ENCODE measurements at places on chromosomes 2 and 18. TPM values are rescaled to one million over a fixed set of nuclear protein-coding genes. Genes with fewer than 3 reads are reported as not detected.

DNA sequence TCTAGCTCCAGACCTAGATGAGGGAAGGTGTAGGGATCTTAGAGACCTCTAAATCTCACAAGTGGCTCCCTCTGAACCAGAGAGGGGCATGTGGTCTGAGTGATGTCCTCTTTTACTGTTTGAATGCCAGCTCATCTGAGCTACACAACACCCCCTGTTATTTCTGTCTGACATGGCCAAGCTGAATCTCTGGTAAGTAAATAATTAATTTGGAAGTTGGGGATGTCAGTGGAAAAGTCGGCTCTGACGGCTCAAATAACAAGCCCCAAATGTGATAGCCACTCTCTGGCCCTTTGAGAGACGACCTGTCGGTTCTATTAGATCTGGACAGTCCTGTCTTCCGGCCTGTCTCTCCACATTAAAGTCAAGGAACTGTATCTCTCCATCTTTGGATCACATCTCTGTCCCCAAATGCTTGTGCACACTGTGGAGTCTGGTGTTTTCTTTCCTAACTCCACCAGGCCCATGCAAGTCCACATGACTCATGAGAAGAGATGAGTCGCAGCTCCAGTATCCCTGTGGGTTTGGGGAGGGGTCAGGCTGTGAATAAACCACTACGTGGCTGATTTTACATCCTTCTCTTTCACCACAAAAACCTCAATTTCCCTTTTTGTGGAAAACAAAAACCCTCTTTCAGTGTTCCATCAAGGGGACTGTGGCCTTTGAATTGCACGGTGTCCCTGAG lies 52.5 kb downstream of the SETBP1 start:
- no peak overlapping the region for H3K27ac ChIP-seq
- no peak overlapping the region for H3K4me3 ChIP-seq
- no peaks in the 10 kb centered on the region for H3K27me3 ChIP-seq
- DNase-seq = peak; percentile 86
- H3K36me3 ChIP-seq = no peaks in the 10 kb centered on the region

DNA sequence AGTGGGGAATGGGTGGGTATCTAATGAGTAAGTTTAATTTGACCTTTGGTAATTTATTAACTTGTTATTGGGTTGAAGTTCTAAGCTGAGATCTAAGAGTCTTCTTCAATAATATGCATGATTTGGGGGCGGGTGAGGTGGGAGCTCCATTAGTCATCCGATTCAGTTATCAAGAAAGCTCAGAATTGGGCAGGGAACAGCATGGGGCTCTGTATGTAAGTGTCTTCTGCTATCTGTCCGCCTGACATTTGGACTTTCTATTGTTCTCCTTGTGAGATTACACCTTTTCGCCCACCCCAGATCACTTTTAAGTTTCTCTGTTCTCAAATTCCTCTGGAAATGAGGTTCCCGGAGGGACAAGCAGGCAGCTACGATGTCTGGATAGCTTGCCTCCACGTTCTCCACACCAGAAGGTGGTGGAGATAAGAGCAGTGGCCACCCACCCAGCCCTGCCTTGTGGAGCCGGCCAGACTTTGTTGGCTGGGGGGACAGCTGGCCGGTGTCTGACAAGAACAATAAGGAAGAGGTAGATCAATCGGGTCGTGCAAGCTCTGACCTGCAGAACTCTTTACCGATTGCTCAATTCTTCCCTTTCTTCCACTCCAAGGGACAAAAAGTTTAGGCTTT lies 75.5 kb upstream of the GATA6 start:
- H3K27me3 ChIP-seq = peaks cover 43% of the 10 kb centered on the region
- no peaks in the 10 kb centered on the region for H3K36me3 ChIP-seq
- H3K4me3 ChIP-seq = no peak overlapping the region
- H3K4me1 ChIP-seq = no peaks in the 10 kb centered on the region

- no peaks in the 10 kb centered on the region for H3K36me3 ChIP-seq
- DNase-seq = no peak
- no peaks in the 10 kb centered on the region for H3K27me3 ChIP-seq
- no peaks in the 10 kb centered on the region for H3K4me1 ChIP-seq
Observed at GRCh38 chr2:2520401-2520811, 189.3 kb upstream of the MYT1L start.

GRCh38 chr2:27903649-27904404 lies 13.3 kb downstream of the BABAM2 start:
- no peak overlapping the region for H3K27ac ChIP-seq
- H3K27me3 ChIP-seq = no peaks in the 10 kb centered on the region
- H3K4me1 ChIP-seq = peaks cover 4% of the 10 kb centered on the region
- H3K36me3 ChIP-seq = no peaks in the 10 kb centered on the region
- no peak overlapping the region for H3K4me3 ChIP-seq
- peak; percentile 52 for DNase-seq

DNA sequence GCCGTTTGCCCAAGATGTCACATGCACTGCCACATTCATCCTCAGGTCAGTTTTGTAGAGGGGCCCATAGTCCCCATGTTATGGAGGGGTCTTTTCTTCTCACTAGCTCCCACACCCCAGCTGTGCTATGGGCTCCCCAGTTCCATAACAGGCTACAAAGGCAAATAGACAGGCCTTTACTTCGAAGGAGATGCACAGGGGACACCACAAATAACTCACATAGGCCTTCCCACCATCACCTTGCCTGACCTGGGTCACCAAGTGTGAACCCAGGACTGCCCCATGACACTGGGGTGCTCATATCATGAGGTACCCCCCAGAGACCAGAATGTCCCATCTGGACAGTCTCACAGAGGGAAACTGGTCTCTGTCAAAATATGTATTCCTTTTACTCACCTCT lies 15.0 kb upstream of the INO80C start:
- H3K4me1 ChIP-seq = peaks cover 3% of the 10 kb centered on the region
- no peak overlapping the region for H3K4me3 ChIP-seq
- H3K27me3 ChIP-seq = peaks cover 12% of the 10 kb centered on the region

GRCh38 chr2:4653991-4654390 lies 950.6 kb downstream of the DCDC2C start:
- no peaks in the 10 kb centered on the region for H3K4me1 ChIP-seq
- no peaks in the 10 kb centered on the region for H3K36me3 ChIP-seq
- no peak for DNase-seq

- H3K27ac ChIP-seq = peak overlapping the region; percentile 99
- H3K36me3 ChIP-seq = peaks cover 9% of the 10 kb centered on the region
- DNase-seq = peak; percentile 56
- H3K4me1 ChIP-seq = peaks cover 13% of the 10 kb centered on the region
- no peaks in the 10 kb centered on the region for H3K27me3 ChIP-seq
- peak overlapping the region; percentile 43 for H3K4me3 ChIP-seq
Observed at GRCh38 chr2:3536682-3537632, 17.6 kb upstream of the ADI1 start.

DNA sequence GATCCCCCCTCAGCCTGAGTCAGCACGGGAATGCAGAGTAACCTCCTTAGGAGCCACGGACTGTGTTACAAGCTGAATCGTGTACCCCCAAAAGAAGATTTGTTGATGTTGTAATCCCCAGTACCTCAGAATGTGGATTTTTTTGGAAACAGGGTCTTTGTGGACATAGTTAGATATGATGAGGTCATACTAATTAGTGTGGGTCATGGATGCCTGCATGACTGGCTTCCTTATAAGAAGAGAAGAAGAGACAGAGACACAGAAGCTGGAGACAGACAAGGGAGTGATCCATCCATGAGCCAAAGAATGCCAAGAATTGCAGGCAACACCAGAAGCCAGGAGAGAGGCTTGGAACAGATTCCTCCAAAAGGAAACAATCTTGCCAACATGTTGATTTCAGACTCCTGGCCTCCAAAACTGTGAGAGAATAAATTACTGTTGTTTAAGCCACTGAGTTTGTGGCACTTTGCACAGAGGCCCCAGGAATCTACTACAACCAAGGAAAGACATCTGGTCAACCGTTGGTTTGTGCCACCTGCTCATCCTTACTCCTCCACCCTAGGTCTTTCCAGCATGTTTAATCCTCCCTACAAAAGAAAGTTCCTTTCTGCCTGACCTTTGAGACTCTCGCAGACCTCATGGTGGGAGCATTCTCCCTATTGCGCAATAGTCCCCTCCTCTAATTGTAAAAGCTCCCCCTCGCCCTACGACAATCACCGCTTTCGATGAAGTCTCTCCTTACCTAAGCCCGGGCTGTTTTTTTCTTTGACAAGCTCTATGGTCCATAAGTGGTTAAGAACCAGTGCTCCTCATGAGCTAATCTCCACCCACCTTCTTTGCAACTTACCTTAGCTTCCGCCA lies 91.6 kb downstream of the DNER start:
- no peaks in the 10 kb centered on the region for H3K27me3 ChIP-seq
- no peaks in the 10 kb centered on the region for H3K4me1 ChIP-seq
- H3K36me3 ChIP-seq = no peaks in the 10 kb centered on the region
- no peak for DNase-seq

DNA sequence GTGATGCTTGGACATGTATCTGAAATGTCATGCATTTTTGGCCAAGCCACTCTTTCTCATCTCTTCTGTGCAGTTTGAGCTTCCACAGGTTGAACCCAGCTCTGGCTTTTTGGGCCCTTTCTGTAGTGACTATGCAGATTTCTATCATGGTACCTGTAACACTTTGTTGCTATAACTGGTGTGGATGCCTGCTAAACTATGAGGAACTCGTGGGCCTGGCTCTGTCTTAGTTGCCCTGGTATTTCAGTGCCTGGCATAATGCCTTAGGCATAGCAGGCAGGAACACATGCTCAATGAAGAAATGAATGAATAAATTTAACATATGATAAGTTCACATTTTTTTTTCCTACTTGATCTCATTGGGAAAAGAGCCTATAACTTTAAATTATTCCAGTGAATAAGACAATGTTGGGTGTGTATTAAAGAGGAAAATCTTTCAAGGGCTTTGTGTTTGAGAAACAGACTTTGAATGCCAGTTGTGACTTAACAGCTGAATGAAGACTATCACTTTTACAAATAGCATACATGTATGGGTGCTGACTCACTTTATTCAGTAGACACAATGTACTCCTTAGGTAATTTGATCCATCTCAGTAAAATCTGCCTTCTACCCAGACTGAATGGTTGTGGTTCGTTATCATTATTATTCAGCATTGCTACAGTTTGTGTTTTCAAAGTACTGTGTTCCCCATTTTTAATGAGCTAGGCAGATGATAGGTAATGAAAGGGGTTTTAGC lies 86.4 kb upstream of the MAP4K3 start:
- peaks cover 24% of the 10 kb centered on the region for H3K4me1 ChIP-seq
- H3K36me3 ChIP-seq = peaks cover 3% of the 10 kb centered on the region
- no peaks in the 10 kb centered on the region for H3K27me3 ChIP-seq
- DNase-seq = peak; percentile 93
- no peak overlapping the region for H3K4me3 ChIP-seq

The FZD7 gene
- total RNA-seq = 62.4 TPM

The GRHL1 gene
- total RNA-seq = 0.56 TPM

The KIAA2012 gene
- under 0.01 TPM for total RNA-seq

- no peak for DNase-seq
- H3K27me3 ChIP-seq = no peaks in the 10 kb centered on the region
- no peaks in the 10 kb centered on the region for H3K4me1 ChIP-seq
- H3K27ac ChIP-seq = no peak overlapping the region
- H3K4me3 ChIP-seq = no peak overlapping the region
Observed at GRCh38 chr2:102179061-102179460, 7.8 kb upstream of the IL1RL2 start.

- H3K4me1 ChIP-seq = peaks cover 16% of the 10 kb centered on the region
- H3K27me3 ChIP-seq = no peaks in the 10 kb centered on the region
- H3K27ac ChIP-seq = no peak overlapping the region
- no peak for DNase-seq
Observed at GRCh38 chr2:69080071-69080470, 67.1 kb downstream of the ANTXR1 start.

The GPR55 gene
- total RNA-seq = not detected

GRCh38 chr18:23257686-23258565 lies 122.6 kb downstream of the CABLES1 start:
- H3K4me1 ChIP-seq = peaks cover 29% of the 10 kb centered on the region
- peak overlapping the region; percentile 14 for H3K27ac ChIP-seq
- peak; percentile 79 for DNase-seq
- H3K4me3 ChIP-seq = no peak overlapping the region
- H3K27me3 ChIP-seq = no peaks in the 10 kb centered on the region

GRCh38 chr2:181810823-181811695 lies 80.5 kb upstream of the ITPRID2 start:
- no peaks in the 10 kb centered on the region for H3K27me3 ChIP-seq
- peak overlapping the region; percentile 14 for H3K27ac ChIP-seq
- peaks cover 7% of the 10 kb centered on the region for H3K4me1 ChIP-seq
- no peaks in the 10 kb centered on the region for H3K36me3 ChIP-seq
- H3K4me3 ChIP-seq = no peak overlapping the region
- peak; percentile 93 for DNase-seq

The CCDC102B gene
- total RNA-seq = 0.54 TPM

DNA sequence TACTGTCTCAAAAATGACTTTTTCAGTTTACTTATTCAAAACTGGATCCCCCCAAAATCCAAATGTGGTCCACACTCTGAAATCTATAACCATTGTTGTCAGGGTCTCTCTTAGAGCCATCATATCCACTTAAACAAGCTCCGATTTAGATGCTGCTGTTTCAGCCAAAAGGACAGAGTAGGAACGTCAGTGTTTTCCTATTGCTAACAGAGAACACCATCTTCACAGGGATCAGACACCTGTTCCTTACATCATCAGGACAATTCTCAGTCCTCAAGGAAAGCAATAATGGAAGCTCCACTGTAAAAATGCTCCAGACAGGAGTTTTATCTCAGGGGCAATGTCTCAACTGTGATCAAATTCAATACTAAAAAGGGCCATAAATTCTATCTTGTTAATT lies 155.4 kb downstream of the STK39 start:
- no peaks in the 10 kb centered on the region for H3K27me3 ChIP-seq
- no peak overlapping the region for H3K27ac ChIP-seq
- DNase-seq = no peak
- no peak overlapping the region for H3K4me3 ChIP-seq
- peaks cover 4% of the 10 kb centered on the region for H3K36me3 ChIP-seq

DNA sequence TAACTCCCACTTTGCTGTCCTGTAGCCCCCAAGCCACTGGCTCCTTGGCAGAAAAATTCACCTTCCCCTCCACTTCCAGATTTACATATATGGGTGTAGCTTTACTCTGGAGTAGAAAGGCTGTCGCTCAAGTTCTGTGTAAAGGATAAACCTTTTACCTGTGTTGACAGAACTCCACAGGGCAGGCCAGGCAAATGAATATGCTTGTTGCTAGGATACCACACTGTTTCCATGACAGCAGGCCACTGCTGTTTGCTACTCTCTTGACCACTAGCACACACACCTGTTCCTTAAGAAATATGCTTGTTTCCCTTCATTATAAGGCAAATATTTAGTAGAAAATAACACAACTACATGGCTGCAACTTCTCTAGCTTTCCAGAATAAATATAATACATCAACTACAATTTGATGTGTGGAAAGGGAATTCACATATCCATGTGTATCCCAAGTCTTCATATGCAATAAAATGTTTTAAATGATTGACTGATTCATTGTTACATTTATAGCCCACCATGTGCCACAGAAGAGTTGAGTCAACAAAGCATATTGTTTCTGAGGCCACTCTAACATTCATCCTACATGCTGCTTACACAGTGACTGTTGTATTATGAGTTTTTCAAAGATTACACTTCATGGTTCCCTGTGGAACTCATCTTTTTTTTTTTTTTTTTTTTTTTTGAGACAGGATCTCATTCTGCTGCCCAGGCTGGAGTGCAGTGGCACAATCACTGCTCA lies 56.2 kb upstream of the ROCK1 start:
- H3K36me3 ChIP-seq = no peaks in the 10 kb centered on the region
- peaks cover 3% of the 10 kb centered on the region for H3K4me1 ChIP-seq
- no peak for DNase-seq
- no peak overlapping the region for H3K4me3 ChIP-seq
- H3K27ac ChIP-seq = no peak overlapping the region

- H3K4me1 ChIP-seq = no peaks in the 10 kb centered on the region
- H3K4me3 ChIP-seq = no peak overlapping the region
- H3K27ac ChIP-seq = no peak overlapping the region
- H3K27me3 ChIP-seq = no peaks in the 10 kb centered on the region
- H3K36me3 ChIP-seq = no peaks in the 10 kb centered on the region
Observed at GRCh38 chr18:12659904-12660605, 2.1 kb upstream of the SPIRE1 start.

The HOXD9 gene
- total RNA-seq = not detected

The IL1R1 gene
- total RNA-seq = 8.1 TPM

The NT5DC4 gene
- total RNA-seq = not detected

The IL1B gene
- 3.6 TPM for total RNA-seq

Data from IMR-90 (cell line).